ENCODE measurements at places on chromosomes 13 and 19. TPM values are rescaled to one million over a fixed set of nuclear protein-coding genes. Genes with fewer than 3 reads are reported as not detected.

DNA sequence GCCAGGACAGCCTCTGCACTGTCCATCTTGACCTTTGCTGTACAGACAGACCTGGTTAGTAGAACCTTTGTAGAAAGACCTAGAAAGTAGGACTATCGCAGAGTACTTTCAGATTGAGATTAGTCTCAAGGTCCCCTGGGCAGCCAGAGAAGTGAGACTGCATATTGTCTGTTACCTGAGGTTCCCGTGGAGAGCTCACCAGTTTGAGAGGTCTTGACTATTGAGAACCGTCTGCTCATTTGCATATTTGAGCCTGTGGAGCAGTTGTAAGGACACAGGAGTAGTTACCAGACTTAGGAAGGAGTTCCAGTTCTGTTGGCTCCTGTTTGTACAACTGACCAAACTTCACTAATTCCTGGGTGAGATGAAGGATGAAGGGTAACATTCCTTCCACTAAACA lies 66.2 kb downstream of the SPATA13 start:
- DNase-seq = no peak

- DNase-seq = no peak
Measured at GRCh38 chr13:84686973-84687372, 804.7 kb upstream of the SLITRK1 start.

DNA sequence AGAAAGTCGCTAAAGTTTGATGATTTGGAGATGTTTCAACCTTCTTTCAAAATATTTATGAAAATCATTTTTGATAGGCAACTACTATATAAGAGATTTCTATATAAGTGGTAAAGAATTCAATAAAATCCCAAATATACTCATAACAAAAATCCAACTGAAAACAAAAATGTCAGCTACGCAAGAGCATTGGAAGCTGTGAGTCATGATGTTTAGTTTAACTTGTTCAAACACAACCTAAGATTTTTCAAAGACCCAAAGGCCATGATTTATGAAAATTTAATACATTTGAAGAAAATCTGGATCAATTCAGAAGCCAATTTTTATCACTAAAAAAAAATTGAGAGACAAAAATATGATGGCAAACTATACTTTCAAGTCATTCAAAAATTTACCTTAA lies 226.6 kb downstream of the MZT1 start:
- no peak for DNase-seq

DNA sequence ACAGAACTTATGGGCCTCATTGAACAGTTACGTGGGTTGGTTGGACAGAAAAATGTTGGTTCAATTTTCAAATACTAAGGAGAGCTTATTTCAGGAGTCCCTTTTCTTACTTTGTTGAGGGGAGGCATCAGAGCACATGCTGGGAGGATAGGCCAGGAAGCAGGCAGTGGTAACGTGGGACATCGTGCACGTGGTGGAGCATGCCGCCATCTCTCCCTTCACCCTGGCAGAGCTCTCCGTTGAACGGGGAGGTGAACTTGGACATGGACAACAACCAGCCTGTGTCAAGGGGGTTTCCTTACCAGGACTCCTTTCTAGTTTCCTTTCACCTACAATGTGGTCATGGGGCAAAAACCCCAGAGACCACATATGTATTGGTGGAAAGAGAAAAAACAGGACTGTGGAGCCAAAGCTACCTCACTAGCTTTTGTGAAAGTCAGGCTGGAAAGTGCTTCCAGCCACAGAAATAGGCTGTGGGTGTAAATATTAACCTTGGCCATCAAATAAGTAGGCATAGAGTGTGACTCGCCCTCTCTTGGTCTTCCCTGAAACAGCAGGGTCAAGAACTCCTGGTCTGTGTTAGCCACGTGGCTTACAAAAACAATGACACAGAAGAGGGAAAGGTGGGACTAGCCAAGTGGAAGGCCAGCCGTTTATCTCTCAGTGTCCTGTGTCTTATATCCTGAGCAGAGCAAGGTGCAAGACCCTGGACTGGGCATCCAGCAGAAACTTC lies 14.4 kb downstream of the MICOS13 start:
- DNase-seq = no peak

GRCh38 chr19:13164343-13165161 lies 14.3 kb downstream of the IER2 start:
- no peak for DNase-seq

- no peak for DNase-seq
Measured at GRCh38 chr19:23992348-23992747, 77.7 kb downstream of the ZNF726 start.

DNA sequence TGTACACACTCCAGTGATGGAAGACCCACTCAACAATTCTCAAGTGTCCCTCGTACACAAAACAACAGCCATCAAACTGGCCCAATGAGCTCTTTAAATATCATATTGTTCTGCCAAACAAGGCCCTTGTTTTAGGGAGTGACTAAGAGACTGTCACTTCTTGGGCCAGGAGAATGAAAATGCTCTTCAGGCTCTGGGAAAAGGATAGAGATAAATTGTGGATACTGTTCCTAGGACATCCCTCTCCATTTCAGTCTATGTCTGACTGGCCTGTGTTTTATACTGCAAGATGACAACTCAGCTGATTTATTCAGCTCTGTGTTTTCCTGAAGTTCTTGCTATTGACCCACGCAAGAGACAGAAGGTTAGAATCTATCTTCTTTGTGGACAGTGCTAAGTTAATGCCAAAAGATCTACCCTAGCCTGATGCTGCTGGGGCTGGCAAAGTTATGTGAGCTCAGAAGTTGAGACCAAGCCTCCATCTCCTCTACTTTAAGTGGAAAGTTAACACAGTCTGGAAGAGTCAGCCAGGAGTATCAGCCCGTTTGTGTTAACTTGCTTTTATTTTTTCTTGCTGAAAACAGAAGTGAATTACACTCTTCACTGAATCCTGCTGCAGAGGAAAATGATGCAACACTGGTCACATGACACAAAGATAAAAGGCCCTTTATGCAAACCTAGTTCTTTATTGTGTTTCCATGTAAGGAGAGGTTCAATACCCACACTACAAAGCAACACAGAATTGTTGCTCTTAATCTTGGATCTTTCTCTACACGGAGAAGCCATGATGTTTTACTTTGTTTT lies 14.6 kb downstream of the FRY start:
- DNase-seq = no peak

DNA sequence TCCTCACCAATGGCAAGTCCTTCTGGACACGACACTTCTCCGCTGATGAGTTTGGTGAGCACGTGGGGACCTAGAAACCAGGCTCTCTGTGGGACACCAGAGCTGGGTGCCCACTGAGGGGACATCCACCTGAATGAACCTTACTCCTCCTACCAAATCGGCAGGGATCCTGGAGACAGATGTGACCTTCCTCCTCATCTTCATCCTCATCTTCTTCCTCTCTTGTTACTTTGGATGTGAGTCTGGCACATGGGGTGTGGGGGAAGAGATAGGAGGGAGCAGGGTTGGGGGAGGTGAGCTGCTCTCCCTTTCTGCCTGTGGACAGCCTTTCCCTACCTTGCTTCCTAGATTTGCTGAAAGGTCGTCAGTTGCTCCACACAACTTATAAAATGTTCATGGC lies 1.9 kb downstream of the TMEM145 start:
- DNase-seq = no peak

GRCh38 chr13:110449219-110450015 lies 112.1 kb downstream of the RAB20 start:
- no peak for DNase-seq

DNA sequence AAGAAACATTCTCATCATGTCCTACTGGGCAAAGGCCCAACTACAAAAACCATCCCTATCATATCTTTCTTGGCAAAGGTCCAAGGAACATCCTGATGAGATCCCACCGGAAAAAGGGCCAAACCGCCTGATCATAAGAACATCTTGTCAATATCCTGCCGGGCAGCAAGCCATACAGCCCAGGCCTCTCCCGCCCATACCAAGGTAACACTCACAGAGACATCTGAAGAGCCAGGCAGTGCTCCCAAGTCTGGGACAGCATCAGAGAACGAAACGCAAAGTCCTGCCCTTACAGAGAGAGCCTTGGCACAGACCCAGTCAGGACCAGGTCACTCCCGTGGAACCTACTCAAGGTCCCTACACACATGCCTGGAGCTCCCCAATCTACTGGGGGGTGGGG lies 18.5 kb upstream of the ZNF331 start:
- no peak for DNase-seq

DNA sequence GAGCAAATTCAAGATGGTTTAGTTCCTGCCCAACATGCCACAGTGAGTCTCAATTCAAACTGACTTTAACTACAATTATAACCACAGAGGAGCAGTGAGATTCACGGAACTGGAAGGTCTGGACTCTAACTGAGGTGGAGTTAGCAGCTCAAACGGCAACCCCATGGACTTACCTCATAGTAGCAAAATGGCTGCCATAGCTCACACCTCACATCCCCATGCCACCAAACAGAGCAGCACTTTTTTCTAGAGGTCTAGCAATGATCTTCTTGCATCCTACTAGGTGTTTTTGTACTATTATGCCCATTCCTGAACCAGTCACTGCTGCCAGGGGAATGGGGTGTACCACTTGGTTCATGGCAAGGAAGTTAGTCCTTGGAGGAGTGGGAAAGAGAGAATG lies 87.7 kb downstream of the ZNF536 start:
- no peak for DNase-seq

DNA sequence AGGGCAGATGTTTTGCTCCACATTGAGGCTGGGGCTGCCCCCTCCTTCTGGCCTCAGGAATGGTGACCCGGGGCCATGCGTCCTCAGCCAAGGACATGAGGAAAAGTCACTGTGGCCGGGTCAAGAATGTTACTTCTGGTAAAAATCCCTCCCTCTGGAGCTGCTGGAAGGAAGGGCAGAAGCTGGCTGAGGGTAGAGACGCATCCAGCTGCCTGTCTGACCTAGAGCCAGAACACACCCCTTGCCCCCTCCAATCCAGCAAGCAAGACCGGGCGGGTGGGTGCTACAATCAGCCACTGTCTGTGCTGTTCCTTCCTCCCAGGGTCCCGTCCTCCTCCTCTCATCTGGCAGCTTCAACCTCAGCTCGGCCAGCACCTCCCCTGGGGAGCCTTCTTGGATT lies 59.0 kb downstream of the PTPRS start:
- no peak for DNase-seq

GRCh38 chr19:16226184-16226591 lies 28.5 kb downstream of the AP1M1 start:
- no peak for DNase-seq

DNA sequence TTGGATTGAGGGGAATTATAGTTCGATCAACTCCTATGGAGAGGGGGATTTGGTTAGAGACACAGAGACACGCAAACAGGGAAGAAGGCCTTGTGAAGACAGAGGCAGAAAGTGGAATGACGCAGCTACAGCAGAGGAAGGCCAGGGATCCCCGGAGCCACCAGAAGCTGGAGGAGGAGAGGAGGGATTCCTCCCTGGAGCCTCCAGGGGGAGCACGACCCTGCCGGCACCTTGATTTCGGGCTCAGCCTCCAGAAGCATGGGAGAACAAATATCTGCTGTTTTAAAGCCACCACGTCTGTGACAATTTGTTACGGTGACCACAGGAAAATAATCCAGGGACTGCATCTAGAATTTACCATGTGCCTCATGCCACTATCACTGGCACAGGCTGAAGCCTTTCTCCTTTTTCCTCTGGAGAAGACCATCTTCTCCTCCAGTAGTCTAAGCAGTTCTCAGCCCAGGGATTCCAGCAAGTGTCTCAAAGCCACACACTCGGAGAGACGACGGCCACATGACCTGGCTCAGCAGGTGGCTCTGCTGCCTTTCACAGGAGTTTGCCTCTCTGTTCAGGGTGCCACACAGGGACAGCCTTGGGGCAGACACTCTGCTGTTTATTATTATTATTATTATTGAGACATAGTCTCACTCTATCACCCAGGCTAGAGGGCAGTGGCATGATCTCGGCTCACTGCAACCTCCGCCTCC lies 39.9 kb upstream of the CCNE1 start:
- no peak for DNase-seq

- no peak for DNase-seq
Measured at GRCh38 chr19:338421-338820, 6.2 kb downstream of the MIER2 start.

GRCh38 chr13:91747186-91747585 lies 348.8 kb downstream of the GPC5 start:
- no peak for DNase-seq

- DNase-seq = no peak
Measured at GRCh38 chr19:34844277-34844676, 71.3 kb upstream of the ZNF599 start.

DNA sequence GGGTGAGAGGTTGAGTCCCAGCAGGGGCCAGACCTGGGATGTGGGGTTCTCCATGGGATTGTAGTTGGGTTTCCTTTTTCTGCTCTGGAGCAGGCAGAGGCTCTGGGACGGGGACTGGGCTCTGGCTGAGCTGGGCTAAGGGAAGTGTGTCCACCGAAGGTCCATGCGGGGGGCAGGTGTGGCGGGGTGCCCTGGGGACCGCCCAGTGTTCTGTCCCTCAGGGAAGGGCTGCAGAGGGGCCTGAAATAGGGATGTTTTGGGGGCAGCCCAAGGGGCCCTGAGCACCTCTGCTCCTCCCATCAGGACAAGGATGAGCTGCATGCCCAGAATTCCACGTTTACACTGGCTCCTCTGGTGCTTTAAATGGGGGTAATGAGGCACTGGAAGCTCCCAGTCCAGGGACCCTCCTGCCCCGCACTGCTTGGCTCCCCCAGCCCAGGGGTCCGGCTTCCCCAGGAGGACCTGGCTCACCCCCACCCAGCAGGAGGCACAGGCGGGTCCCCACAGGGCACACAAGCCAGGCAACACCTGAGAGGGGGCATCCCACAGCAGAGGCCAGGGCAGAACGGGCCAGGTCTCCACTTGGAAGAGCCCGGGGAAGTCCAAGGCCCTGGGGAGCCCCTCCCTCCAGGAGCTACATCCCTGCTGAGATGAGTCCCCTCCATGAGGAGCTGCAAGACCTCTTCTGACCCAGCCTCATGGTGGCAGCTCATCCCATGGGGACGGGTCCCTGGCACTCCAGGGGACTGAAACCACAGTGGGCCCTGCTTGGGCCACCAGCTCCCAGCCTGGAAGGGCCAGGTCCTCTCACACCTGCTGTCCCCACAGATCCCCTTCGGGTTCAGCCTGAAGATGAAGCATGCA lies 14.7 kb upstream of the ZNF14 start:
- no peak for DNase-seq

DNA sequence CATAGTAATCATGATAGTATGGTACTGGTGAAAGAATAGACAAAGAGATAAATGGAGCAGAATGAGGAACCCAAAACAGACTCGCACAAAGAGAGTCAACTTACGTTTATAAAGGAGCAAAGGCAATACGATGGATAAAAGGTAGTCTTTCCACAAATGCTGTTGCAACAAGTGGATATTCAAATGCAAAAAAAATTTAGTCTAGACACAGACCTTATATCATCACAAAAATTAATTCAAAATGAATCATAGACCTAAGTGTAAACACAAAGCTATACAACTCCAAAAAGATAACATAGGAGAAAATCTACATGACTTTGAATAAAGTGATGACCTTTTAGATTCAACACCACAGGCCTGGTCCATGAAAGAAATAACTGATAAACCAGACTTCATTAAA lies 131.6 kb downstream of the KL start:
- no peak for DNase-seq

- DNase-seq = no peak
Measured at GRCh38 chr13:36552334-36552733, 120.0 kb downstream of the CCNA1 start.

- no peak for DNase-seq
Measured at GRCh38 chr13:83221813-83222241, 660.4 kb downstream of the SLITRK1 start.

Gene CGB5
- not detected for polyA plus RNA-seq

Gene EML2
- polyA plus RNA-seq = 17.2 TPM

Gene CCL25
- 0.24 TPM for polyA plus RNA-seq

Gene IL11
- polyA plus RNA-seq = 0.90 TPM

Gene EDNRB
- 80.7 TPM for polyA plus RNA-seq

Gene ZNF497
- 3.5 TPM for polyA plus RNA-seq

Gene CACNG8
- 0.21 TPM for polyA plus RNA-seq

Gene CABP5
- polyA plus RNA-seq = not detected

Gene KBTBD6
- 20.0 TPM for polyA plus RNA-seq

Gene SELENOV
- polyA plus RNA-seq = 3.6 TPM

Gene ASF1B
- 15.7 TPM for polyA plus RNA-seq
